Hematopoietic multipotent progenitor cell treated with erythropoietin and hydrocortisone succinate and interleukin-3 and kit ligand, for 4 days (in vitro differentiated cells): ENCODE measurements at places on chromosomes 11 and 22.

GRCh38 chr11:122656073-122656630, 630 bp downstream of the UBASH3B start:
- peak; percentile 64 for DNase-seq

- peak; percentile 67 for DNase-seq
Observed at GRCh38 chr11:78414321-78415051, 3.1 kb downstream of the GAB2 start.

- no peak for DNase-seq
Observed at GRCh38 chr11:35151241-35151640, 12.3 kb downstream of the CD44 start.

DNA sequence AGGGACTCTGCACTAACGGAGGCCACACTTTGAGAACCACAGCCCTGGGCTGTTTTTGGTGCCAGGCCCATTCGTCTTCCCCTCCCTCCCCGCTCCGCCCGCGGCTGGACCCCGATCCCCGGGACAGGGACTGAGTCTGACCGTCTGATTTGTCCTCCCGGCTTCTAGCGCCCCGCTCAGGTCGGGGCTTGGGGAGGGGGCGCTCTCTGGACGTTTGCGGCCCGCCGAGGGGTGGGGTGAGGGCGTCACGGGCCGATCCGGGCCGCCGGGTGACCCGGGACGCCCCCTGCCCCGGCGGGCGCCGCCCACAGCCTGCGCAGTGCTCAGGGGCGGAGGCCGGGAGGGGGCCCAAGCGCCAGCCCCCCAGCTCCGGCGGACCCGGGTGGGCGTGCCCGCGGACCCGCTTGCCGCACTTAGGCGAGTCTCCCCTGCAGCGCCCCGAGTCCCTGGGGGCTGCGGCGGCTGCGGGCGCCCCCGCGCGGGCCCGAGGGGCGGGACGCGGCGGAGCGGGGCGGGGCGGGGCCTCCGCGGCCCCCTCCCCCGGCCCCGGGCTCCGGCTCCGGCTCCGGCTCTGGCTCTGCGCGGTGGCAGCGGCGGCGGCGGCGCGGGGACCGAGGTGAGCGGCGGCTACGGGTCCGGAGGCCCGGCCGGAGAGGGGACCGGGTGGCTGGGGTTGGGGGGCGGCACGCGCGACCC, 33.7 kb upstream of the PRR5 start:
- no peak for DNase-seq

GRCh38 chr11:10409207-10409661, 45.8 kb upstream of the AMPD3 start:
- DNase-seq = no peak
